ENCODE measurements at places on chromosomes 11 and 22. TPM values are rescaled to one million over a fixed set of nuclear protein-coding genes. Genes with fewer than 3 reads are reported as not detected.

DNA sequence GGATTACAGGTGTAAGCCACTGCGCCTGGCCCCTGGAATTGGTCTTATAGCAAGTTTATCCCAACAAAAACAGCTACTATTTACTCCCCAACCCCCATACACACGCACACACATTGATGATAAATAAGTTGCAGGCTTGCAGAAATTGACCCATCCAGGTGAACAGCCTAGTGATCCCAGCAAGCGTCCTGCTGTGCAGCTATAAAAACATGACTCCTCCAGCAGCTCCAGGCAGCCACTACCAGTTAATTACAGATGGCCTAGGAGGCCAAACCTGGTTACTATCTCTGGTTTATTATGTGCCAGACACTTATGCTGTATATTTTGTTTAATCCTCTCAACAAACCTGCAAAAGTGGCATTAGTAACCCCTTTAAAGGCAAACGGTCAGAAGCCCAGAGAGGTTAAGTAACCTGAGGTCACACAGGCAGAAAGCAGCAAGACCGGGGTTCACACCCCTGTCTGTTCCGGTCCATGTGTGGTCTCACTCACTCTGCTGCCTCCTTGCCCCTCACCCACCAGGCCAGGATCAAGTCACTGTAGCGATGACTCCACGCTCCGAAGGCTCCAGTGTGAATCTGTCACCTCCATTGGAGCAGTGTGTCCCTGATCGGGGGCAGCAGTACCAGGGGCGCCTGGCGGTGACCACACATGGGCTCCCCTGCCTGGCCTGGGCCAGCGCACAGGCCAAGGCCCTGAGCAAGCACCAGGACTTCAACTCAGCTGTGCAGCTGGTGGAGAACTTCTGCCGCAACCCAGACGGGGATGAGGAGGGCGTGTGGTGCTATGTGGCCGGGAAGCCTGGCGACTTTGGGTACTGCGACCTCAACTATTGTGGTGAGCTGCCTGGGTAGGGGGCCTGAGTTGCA, 6.6 kb downstream of the F2 start:
- DNase-seq: no peak

- DNase-seq: no peak
These were observed 866 bp downstream of the EXPH5 start for GRCh38 chr11:108592591-108593213.

The OR8D1 gene
- not detected for polyA plus RNA-seq

DNA sequence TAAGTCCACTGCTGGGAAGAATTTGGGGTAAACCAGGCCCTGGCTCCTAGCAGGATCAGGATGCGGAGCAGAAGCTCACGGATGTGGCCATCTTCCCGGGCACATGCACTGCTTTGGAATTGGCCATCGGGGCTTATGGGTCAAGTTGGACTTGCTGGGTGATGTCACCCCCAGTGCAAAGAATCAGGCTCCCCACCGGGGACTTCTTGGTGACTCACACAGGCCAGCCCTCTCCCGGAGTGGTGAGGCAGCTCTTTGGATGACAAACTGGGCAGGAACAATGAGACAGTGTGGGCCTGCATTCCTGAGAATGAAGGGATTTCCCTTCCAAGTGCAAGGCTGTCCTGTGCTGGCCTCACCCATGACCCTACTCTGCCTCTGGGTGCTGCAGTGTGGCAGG, 128.8 kb upstream of the ANO1 start:
- no peak for DNase-seq

DNA sequence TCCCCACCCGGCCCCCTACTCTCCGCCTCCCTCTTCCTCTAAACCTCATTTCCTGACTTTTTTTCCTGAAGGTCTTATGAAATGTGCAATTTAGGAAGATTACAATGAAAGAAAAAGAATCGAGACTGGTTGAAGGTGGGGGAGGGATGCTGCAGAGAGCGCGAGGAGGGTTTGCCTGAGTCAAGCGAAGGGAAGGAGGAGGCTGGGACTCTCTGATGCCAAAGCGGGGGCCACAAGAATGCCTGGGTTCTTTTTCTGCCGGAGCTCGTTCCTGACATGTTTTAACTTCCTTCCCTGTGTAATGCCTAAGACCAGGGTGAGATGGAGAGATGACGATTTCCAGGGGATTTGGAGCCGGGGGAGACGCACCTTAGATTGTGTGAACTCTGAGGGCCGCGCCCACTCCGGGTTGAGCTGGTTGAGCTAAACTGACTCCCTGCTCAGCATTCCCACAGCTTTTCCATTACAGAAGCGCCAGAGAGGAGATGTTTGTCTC, 270.5 kb upstream of the SORL1-AS1 start:
- no peak for DNase-seq

The SCN2B gene
- polyA plus RNA-seq: 4.4 TPM

GRCh38 chr11:64060861-64061444, 25.2 kb downstream of the FLRT1 start:
- no peak for DNase-seq

DNA sequence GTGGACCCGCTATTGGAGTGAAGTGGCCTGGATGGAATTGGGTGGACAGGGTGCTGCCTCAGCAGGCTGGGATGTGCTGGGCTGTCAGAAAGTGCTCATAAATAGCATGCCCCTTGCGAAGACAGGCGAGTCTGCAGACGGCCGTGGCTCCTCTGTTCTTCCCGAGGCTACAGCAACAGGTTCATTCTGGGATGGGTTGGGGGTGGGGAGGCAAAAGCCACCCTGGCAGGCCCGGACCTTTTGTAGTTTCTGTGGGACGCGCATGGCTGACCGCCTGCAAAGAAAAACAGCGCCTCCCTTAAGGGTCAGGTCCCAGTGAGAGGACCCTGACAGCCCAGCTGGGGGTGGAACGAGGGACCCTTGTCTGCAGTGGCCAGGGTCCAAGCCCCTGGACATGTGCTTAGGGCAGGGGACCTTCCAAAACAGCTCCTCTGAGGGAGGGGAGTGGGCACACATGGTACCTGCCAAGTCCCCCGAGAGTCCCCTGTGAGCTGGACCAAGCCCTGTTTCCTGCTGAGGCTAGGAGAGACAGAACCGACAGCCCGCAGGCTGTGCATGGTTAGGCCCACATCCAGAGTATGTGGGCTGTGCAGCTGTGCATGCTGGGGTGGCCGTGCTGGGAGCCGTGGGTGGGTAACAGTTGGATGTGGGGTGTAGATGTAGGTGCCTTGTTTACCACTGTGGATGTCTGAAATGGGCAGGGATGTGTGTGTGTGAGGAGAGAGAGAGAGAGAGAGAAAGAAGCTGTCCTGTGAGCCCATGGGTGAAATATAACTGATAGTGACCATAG, at the start of gene CRYBB3:
TSS of gene CRYBB3 (plus strand) at position 128 of the 790 bp plus-strand sequence. CDS start 1,539 bp downstream, outside the sequence.
- DNase-seq: no peak

GRCh38 chr11:133311230-133311629, 221.1 kb downstream of the OPCML start:
- DNase-seq: no peak

The SAAL1 gene
- polyA plus RNA-seq: 27.4 TPM

Data from right renal pelvis (tissue), 4 donors.